ENCODE measurements at places on chromosomes 7 and 10.
A peak's percentile ranks its signal among the peaks of the same experiment; 100 is the strongest.

DNA sequence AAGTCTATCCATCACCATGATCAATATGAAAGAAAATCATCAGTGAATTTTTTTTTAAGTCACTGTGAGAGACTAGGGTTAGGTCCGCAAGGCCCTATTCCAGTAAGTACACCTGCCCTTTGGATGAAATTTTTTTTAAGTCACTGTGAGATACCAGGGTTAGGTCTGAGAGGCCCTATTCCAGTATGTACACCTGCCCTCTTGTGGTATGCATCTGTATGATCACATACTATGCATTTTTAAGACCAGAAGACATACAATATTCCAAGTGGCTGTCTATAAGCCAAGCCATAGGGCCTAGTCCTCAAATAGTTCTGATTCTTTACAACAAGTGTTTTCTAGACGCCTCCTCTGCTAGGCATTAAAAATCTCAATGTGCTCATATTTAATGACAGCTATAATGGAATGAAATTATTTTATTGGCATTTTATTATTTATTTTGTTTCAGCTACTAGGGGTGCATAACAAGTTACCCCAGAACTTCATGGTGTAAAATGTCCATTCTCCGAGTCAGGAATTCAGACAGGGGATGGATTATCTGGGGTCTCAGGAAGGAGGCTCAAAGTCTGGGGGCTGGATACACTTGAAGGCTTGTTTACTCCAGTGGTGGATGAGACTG is 53.1 kb downstream of the TEX36 start:
- no peak for DNase-seq

GRCh38 chr10:128930515-128930914 is 536.5 kb upstream of the MGMT start:
- no peak for DNase-seq

DNA sequence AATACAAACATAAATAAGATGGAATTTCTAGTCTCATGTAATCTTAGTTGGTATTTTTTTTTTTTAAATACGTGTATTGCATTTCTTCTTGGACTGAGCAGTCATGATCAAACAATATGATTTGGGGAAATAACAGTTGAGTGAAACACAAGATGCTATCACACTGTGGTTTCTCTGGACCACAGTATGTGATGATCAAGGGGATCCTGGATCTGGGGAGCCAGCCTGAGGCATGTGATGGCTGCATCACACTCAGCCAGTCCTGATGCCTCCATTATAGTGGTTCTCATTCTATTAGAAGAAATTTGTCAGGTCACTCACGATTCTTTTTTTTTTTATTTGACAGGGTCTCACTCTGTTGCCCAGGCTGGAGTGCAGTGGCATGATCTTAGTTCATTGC is 495.9 kb upstream of the POT1 start:
- no peak for DNase-seq

DNA sequence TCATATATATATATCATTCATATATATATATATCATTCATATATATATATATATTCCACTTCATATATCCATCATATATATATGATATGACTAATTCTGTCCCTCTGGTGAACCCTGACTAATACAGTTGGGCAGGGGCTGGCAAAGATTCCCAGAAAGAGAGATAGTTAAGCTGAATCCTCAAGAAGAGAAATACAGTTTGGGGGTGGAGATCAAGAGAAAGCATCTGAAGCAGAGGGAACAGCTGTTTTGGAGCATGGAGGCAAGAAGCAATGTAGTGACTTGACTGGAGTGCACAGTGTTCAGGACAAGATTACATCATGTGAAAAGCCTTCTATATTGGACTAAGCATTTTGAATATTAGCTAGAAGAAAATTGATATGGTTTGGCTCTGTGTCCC is 540.7 kb downstream of the MAGI2 start:
- DNase-seq = no peak

DNA sequence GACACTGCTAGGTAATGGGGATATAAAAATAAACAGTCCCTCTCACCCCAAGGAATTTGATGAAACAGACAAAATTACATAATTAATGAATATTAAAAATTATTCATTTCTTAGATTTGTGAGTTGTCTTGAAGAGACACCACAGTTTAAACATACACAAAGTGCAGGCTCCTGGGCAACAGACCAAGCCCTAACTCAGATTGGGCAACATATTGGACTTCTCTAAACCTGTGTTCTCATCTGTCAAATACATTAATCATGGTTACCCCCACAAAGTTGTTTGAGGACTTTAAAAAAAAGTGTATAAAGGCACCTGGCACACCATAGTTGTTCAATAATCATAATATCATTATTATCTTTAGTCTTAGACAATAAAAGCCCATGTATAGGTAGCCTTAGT is 62.5 kb upstream of the CAPZA2 start:
- no peak for DNase-seq

- no peak for DNase-seq
Observed at GRCh38 chr7:87154166-87154565, 1.9 kb downstream of the DMTF1 start.

GRCh38 chr10:110267276-110267675 is 37.4 kb downstream of the SMNDC1 start:
- no peak for DNase-seq

DNA sequence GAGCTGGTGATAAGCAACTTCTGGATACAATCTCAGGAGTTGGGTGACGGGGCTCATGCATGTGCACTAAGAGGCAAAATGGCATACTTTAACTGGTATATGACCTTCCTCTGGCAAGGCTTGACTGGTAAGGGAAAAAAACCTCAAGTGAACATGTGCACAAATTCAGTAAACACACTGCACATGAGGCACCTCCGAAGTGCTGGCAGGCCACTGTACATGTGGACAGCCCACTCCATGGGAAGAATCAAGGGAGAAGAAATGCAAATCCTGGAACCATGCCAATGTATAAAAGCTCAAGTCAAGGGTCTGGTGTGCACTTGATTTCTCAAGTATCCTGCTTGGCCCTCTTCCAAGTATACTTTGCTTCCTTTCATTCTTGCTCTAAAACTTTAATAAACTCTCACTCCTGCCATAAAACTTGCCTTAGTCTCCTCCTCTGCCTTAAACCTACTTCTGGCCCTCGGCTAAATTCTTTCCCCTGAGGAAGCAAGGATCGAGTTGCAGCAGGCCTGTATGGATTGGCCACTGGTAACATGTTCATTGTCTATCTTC is 167.2 kb downstream of the RAMP3 start:
- DNase-seq = no peak

GRCh38 chr10:72948762-72949161 is 5.8 kb downstream of the PLA2G12B start:
- DNase-seq = no peak

DNA sequence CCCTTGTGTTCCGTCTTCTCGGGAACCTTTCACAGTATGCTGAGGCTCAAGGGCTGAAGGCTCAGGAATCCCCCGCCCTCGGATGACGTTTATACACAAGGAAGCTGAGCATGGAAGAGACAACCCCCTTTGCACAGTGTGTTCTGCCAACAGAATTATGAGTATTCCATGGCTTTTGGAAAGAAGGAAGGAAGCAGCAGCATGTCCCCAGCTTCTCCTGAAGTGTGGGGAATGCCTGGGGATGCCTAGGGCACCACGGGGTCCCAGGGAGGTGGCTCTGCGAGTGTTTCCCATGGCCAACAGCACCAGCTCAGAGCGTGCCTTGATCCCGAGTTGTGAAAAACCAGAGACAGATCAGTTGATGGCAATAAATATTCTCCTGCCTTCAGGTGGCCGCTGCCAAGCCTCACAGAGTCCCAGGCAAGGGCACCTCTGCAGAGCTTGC is 88.8 kb upstream of the DDC start:
- DNase-seq = no peak

DNA sequence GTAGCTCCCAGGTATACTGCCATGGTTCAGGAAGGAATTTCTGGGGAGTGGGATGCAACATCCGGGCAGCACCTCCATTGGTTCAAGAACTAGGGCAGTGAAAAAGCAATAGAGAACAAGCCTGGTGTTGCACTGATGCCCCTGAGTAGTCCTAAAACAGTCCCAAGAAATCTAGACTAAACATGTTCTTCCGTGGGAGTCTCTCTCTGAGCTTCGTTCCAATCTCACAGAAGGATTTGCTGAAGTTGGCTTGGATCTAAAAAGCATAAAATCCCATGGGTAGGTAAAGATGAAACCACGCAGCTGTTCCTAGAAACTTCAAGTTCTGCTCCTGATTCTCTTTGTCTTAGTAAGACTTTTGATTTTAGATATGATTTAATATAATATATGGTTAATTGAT is 154.5 kb downstream of the PLXDC2 start:
- no peak for DNase-seq

GRCh38 chr10:103193107-103193819 is at the start of gene NT5C2:
Gene NT5C2, minus strand, starts transcription at chr10:103193272. Its CDS starts 18,314 bp downstream, at chr10:103174958.
- DNase-seq = peak; percentile 74

GRCh38 chr7:97418312-97418711 is 300.8 kb downstream of the SDHAF3 start:
- DNase-seq = no peak

DNA sequence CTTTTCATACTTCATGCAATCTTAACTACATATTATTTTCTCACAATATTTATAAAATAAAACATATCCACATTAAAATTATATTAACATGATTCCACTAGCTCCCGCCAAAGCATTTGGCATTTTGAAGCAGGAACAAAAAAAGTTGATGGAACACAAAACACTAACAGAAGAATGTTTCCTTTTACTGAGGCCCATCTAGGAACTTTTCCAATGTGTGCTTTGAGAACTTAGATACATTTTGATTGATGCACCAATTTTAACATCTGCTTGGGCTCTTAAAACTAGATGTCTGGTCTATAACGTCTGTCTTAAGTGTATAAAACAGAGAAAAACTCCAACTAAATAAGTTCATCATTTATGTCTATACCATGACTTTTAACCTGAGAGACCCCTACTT is 1214.8 kb downstream of the SORCS1 start:
- DNase-seq = no peak

Measured in stimulated activated CD4-positive, alpha-beta T cell treated with anti-CD3 and anti-CD28 coated beads, Interleukin-4, amount 100 ng/mL, for 48 hours (primary cell).